Cerebellum (tissue), 4 donors: ENCODE measurements at places on chromosomes 1 and 21. TPM values are rescaled to one million over a fixed set of nuclear protein-coding genes. Genes with fewer than 3 reads are reported as not detected.

- no peak for DNase-seq
Measured at GRCh38 chr1:13828454-13829151, 128.6 kb downstream of the PRDM2 start.

DNA sequence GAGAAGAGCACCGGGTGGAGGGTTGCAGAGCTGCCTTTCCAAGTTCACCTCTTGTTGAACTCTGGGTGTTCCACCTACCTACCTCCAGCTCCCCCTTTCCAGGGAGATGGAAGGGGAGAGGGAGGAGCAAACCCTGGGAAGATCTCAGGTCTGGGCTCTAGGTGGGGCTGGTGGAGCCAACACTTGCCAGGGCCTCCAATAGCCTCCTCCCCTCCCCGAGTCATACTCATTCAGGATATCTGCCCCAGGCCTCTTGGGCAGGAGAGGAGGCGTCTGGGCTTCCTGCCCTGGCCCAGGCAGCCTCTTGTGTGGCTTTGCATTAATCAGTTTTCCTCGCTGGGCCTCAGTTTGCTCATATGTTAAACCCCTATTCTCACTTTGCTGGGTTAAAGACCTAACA, 13.4 kb downstream of the RAP1GAP start:
- DNase-seq: no peak

DNA sequence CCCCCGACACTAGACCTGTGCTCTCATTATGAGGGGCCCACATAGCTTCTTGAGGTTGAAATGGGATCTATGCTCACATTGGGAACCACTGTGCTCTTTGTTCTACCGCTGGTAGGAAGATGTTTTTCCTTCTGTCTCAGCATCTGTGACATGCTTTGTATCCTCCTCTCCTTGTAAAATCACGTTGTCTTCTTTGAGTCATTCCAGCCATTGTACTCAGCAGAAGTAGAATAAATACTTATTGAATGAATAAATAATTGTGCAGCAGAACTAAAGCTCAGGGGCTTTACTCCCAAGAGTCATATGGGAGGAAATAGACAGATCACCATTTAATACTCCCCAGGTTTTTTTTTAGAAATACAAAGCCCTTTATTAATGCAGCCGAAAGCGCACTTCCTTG, 66.3 kb upstream of the EDEM3 start:
- DNase-seq: no peak

- no peak for DNase-seq
Measured at GRCh38 chr1:33119532-33120217, 38.7 kb downstream of the AZIN2 start.

GRCh38 chr1:75174031-75174760, 40.0 kb downstream of the LHX8 start:
- DNase-seq: no peak

Gene SLC35A3
- 32.1 TPM for total RNA-seq

Gene CFHR1
- total RNA-seq: not detected

Gene HENMT1
- 17.2 TPM for total RNA-seq

Gene PIGR
- total RNA-seq: 3.5 TPM
